Pancreas (tissue), 10 donors: ENCODE measurements at places on chromosomes 12 and 14. TPM values are rescaled to one million over a fixed set of nuclear protein-coding genes. Genes with fewer than 3 reads are reported as not detected.

DNA sequence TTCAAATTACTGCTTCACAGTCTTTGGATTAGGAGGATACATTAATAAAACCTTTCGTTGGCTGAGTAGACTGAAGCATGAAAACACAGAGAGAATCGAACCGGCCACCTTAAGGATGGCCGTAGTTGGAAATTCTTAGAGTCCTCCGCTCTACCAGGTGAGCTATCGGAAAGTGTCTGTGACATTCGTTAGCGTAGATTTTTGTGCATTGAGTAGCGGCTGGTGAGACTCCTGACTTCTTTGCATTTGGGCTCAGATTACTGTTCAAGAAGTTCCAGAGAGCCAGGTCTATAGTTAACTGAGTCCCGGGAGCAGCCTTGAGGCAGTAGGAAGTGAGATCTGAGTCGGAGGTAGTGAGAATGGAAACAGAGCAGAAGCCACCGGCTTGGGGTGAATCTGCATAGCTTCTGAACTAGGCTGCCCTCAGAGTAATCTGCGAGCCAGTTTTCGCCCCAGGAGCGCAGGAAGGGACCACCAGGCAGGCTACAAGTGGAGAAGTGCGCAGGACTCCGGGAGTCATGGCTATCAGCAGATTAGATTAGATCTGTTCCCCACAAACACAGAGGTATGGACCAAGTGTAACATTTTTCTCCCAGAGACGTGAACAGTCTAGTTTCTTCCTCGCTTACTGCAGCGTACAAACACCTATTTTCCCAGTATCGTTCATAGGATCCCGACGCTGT, 11.0 kb downstream of the OR6S1 start:
- DNase-seq: no peak

DNA sequence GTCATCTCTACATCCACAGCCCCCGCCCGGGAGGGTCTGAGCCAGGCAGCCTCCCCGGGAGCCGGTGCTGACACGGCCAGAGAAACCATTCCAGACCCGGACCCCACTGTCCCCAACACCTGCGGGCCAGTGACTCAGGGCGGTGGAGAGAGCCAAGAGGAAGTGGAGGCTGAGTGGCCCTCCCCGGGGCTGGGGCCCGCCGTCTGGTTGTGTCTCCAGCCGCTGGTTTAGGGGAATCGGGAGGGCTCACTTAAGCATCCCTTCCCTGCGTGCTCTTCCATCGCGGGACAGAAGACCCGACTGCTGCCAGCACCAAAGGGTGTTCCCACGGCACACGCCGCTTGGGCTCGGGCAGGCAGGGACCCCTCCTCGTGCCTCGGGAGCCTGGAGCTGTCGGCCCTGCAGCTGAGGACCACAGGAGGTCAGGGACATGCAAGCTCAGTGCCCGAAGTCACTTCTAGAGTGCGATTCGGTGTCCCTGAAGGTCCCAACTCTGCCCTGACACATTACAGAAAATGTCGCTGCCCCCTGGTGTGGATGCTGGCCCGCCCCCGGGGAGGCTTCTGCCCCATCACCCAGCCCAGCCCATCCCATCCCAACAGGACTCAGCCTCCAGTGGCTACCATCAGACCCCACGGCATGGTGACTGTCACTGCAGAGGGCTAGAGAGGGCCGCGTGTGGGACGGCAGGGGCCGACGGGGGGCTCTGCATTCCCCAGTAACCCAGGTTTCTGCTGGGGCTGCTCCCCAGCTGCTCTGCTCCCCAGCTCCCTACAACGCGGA, 50.8 kb downstream of the GALNT9 start:
- DNase-seq: peak; percentile 14

DNA sequence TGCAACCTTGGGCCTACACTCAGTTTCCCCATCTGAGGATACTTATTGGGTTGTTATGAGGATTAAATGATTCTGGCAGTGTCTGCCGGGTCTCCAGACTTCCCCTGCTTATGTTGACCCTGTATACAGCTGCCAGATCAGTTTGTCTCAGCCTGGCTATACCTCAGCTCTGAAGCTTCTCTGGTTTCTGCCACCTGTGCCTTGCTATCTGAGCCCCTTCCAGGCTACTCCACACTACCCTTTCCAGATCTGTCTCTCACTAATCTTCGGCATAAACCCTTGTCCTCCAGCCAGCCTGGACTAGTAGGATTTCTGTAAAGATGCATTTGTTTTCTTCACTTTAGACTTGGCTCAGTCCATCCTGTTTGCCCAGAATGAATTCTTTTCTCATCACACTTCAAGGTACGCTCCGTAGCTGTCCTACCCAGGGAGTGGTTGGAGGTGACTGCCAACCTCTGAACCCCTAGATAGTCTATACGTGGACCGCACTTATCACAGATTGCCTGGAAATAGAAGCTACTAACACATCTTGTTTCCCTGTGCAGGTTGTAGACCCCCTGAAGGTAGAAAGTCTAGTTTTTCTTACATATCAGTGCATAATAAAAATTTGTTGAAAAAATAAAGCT, 422.4 kb downstream of the RAD51B start:
- no peak for DNase-seq

GRCh38 chr12:63098851-63099250, 52.1 kb downstream of the AVPR1A start:
- no peak for DNase-seq

Gene POTEG
- not detected for polyA plus RNA-seq

Gene KCNH3
- 2.3 TPM for polyA plus RNA-seq

DNA sequence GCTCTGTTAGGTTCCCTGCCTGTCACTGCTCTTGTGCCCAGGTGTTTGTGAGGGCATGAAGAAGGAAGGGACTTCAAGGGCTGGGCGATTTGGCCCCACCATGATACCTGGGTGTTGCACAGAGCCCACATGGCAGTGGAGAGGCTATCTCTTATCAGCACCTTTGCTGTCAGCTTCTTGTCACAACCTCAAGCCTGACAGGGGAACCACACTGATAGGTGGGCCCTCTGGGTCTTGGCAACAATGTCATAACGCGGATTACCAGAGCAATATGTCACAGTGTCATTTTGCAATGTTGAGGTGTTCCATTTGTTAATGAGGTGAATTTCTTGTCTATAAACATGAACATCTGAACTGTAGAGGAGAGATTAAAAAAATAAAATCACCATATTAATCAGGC, 22.9 kb upstream of the CACNA1C start:
- no peak for DNase-seq

Gene SMCO2
- polyA plus RNA-seq: not detected

Gene BMP4
- 2.0 TPM for polyA plus RNA-seq

Gene EFCAB11
- polyA plus RNA-seq: 1.3 TPM

DNA sequence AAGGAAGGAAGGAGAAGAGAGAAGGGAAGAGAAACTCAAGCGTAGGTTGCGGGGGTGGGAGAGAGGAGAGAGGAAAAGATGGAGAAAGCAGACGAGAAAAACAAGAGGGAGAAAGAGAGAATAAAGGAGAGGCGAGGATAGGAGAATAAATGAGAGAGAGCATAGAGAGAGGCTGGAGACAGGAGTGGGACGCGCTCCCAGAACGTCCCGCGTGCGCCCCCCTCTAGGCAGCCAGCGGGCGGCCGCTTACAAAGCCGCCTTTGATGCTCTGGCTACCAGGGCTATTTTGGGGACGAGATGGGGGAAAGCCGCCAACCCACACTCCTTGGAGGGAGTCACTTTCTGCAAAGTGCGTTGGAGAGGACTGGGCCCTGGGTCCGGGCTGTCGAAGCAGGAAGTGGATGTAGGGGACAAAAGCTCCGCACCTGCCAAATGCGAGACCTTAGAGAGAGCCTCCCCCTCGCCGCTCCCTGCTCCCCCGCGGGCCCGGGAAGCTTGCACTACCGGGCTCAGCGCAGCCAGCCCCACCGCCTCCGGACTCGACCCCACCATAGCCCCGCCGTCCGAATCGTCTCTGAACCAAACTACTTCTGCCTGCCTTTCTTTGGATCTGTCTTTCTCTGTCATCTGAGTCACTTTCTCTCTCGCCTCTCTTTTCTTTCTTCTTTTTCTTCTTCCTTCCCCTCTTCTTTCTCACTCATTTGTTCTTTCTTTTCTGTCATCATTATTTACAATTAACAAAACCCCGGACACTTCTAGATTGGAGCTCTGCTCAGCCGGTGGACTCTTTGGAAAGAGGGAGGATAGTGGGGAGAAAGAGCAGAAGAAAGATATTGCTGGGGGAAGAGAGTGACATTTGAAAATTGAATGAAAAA, 8.0 kb downstream of the ASCL1 start:
- DNase-seq: no peak

DNA sequence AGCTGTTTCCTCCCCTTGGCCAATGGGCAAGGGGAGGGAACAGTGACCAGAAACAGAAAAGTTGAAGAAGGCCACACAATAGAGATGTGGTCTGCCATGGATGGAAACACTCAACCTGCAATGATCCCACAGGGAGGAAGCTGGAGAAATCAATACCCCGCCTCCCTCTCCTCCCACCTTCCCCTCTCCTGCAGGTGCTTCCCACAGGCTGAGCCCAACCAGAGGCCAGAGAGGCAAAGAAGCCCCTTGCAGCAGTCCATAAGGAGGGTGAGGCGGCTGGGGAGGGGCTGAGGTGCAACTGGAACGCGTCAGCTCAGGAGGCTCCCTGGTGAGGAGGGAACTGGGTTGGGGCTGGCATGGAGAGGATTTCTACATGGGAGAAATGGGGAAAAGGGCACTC, 84.0 kb downstream of the RNF34 start:
- DNase-seq: no peak

GRCh38 chr12:54383041-54383609, 1.4 kb downstream of the ZNF385A start:
- DNase-seq: no peak

Gene CLEC2B
- 2.4 TPM for polyA plus RNA-seq

DNA sequence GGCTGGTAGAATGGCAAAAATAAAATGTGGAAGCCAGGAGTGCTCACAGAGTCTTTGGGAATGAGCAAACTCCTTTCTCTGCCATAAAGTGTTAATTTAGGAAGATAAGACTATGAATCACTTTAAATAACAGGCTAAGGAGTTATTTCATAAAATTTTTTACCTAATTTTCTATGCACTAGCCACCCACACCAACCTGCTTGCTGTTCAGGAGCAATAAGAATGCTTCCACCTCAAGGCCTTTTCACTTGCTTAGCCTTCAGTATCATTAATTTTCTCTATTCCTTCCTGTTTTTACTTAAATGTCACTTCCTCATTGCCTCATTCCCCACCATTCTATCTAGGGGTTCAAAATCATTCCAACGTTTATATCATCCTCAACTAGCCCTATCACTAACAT, 326.8 kb downstream of the CCER1 start:
- no peak for DNase-seq

GRCh38 chr12:57590479-57590863, 521 bp upstream of the PIP4K2C start:
- DNase-seq: no peak

DNA sequence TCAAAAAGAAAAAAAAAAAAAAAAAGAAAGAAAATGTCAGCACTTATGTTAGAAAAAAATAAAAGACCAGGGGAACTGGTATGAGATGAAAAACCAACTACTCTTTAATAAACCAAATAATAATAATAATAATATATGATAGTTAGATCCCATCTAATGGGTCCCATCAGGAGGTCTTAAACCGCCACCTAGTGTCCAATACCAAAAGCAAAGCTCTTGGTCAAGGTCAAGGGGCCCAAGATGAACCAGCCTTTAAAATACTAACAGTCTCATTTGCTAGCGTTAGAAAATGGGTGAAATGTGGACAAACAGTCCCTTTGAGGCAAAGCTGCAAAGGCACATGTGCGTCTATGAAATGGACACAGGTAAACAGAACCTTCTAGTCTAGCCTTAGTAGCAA, 12.3 kb downstream of the BRAP start:
- DNase-seq: no peak

Gene SYNDIG1L
- 2.5 TPM for polyA plus RNA-seq

DNA sequence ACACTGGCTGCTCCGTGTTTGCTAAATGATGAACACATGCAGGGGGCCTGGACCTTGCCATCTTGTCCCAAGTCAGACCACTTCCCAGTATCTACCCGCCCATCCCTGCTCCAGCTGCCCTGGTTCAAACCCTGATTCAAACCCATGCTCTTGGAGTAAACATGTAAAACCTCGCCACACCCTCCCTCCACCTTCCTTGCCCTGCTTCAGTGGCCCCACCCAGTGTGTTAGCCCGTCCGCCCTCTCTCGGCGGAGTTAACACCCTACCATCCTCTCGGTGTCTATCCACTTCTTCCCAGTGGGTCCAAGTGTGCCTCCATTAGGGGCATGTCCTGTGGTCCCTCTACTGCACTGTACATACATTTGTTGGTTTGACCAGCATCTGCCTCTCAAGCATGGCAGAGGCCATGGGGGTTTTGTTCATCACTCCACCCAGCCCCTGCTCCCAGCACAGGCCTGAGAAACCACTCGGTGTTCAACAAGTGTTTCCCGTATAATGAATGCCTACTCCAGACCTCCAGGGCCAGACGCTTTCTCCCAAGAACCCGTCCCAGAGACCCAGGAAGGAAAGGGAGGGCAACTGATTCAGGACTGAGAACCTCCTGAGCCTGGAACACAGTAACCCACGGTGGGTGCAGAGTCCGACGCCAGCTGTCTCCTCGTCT, 37.1 kb downstream of the P2RX4 start:
- no peak for DNase-seq

Gene C12orf57
- 176 TPM for polyA plus RNA-seq

Gene ESYT1
- polyA plus RNA-seq: 22.5 TPM

Gene CACNA2D4
- polyA plus RNA-seq: 2.0 TPM

DNA sequence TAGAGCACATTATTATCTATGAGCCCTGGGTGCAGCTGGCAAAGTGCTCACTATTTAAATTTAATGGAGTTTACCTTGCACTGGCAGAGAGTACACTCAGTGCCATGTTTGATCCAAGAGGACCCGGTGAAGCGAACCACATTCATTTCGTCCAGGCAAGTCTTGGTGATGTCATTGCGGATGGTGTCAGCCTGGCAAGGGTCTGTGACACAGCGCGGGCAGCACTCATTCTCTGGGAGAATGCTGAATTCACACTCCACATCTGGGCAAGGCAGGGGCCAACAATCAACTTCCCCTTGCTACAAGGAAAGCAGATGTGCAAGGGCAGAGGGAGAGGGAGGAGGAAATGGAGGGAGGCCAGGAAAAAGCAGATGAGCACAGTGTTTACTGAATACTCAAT, 356.2 kb downstream of the NELL2 start:
- DNase-seq: no peak

DNA sequence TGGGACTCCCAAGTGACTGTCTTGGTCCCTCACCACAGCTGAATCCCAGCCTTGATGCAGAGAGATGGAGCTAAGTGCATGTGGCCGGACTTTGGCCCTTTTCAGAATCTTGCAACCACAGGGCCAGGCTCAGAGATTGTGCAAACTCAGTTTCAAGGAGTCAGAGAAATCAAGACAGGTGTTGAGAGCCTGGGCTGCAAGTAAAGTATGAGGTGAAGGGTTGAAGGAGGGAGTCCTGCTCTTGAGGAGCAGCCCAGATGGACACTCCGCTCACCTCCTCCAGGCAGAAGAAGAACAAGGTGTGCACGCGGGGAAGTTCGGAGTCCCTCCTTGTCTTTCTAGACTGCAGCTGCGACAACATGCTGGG, 6.3 kb upstream of the BMP4 start:
- no peak for DNase-seq

DNA sequence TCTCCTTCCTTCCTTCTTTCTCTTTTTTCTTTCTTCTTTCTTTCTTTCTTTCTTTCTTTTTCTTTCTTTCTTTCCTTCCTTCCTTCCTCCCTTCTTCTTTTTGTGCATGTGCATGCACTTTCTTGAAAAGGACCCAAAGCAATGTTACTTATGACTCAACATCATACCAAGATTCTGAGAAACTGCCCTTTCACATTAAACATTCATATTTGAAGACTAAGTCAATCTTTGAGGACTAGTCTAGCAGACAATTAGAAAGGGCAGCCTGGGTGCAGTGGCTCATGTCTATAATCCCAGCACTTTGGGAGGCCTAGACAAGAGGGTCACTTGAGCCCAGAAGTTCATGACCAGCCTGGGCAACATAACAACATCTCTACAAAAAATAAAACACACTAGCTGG, 212.8 kb upstream of the KITLG start:
- no peak for DNase-seq

Gene B3GNT4
- 0.34 TPM for polyA plus RNA-seq

- DNase-seq: no peak
Observed at GRCh38 chr14:52987514-52987913, 36.7 kb upstream of the FERMT2 start.
